ENCODE measurements at places on chromosomes 13 and 19.

- DNase-seq, result no peak
Observed at GRCh38 chr13:57558051-57558467, 73.5 kb upstream of the PCDH17 start.

- DNase-seq, result no peak
Observed at GRCh38 chr19:927780-928401, 2.1 kb downstream of the ARID3A start.

GRCh38 chr13:32022311-32022710 is 9.3 kb upstream of the FRY start:
- DNase-seq, result no peak

- DNase-seq, result no peak
Observed at GRCh38 chr13:103703246-103703645, 637.0 kb upstream of the SLC10A2 start.

- no peak for DNase-seq
Observed at GRCh38 chr19:10384580-10384979, 4.2 kb upstream of the TYK2 start.

DNA sequence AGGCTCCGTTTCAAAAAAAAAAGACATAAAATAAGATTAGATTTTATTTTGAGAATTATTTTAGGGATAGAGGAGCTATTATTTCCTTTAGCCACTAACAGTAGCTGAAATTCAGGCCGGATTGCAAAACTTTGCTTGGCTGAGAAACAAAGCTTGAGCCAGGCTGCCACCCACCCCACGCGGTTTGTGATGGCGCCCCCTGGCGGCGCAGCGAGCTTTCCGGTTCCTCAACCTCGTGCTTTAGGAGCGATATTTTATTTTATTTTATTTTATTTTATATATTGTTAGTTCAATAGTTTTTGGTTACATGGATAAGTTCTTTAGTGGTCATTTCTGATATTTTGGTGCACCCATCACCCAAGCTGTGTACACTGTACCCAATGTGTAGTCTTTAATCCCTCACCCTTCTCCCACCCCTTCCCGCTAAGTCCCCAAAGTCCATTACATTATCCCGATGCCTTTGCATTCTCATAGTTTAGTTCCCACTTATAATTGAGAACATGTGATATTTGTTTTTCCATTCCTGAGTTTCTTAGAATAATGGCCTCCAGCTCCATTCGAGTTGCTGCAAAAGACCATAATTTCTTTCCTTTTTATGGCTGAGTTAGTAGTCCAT is 19.8 kb upstream of the CEACAM4 start:
- DNase-seq, result no peak

DNA sequence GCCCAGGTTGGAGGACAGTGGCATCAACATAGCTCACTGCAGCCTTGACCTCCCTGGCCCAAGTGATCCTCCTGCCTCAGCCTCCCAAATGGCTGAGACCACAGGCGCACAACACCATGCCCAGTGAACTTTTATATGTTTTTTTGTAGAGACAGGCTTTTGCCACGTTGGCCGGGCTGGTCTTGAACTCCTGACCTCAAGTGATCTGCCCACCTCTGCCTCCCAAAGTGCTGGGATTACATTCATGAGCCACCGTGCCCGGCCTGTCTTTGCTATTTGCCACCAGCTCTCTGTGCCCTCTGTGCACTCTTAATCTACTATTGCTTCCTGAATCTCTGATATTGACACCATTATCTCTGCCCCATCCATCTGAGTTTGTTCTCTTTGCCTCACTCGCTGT is 34.3 kb upstream of the LRRC4B start:
- no peak for DNase-seq

DNA sequence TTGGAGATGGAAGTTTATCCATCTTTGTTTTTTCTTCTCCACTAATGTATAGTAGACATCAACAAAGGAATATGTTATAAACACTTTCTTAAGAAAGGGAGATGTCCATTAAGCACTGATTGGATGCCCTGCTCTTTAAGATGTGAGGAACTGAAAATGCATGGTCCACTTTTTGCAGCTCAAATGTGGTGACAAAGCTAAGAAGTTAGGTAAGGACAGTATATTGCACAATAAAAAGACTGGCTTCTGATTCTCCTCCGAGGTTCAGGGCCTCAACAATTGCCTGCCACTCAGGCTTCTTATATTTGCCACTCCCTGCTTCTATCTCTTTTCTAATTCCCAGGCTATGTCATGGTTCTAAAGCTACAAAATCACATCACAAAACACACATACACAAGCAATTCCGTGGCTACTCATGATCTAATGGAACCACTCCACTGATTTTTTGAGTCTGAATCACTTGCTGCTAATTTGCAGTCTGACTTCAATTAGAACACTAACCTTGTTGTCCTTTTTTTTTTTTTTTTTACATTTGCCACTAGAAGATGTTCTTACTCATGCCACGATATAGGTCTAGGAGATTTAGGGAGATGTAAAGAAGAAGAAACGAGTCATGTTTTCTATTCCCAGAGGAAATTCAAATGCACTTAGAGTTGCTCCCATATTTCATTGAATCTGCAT is 29.6 kb upstream of the TNFSF11 start:
- no peak for DNase-seq

- no peak for DNase-seq
Observed at GRCh38 chr19:13163609-13164342, 13.6 kb downstream of the IER2 start.

DNA sequence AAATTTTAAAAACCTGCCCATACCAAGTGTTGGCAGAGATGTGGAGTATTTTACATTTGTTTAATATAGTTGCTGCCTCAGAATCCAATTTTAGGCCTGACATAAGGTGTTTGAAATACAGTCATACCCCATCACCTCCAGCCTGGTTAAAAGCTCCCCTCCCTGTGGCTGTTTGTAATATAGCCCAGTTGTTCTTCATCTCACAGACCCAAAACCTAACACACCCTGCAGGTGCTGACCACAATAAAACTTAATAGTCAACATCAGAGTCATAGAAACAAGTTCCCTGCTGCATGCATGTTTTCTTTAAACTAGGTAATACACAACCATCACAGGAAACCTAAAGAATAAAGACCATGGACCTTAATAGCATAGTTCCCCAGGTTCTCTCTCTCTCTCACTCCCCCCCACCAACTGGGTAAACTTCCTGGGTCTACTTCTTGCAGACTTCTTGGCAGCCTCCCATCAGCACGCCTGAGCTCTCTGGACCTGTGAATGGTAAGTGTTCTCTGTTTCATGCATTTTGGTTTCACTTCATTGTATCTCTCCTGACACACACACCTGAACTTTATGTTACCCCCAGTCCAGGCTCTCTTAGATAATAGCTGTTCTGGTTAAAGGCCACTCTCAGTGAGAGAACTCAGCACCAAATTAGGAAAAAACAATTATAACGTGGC is 1369.9 kb downstream of the EFNB2 start:
- no peak for DNase-seq

DNA sequence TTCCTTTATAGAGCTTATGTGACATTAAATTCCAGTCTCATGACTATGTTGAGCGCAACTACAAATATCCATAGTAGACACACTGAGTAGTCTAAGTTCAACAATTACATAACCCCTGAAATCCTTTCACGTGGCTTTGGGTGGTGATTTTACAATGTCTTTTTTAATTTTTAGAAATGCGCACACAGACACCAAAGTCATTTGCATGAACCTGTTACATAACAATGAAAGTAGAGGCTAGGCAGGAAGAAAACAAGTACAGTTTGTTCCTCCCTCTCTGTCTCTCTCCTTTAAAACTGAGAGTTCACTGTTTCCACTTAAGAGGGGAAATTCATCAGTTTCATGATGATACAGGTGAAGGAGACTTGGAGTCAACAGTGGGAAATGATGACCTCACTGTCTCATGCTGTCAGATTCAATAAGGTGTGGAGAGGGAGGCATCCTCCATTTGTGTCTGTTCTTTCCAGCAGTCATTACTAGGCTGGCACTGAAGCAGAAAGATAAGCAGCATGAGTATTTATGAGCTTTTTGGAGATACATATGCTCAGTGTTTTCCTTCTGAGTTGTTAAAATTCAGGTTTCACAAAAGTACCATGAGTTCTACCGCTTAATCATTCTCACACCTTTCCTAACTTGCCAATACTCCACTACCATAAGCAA is 201.8 kb downstream of the LHFPL6 start:
- DNase-seq, result no peak

DNA sequence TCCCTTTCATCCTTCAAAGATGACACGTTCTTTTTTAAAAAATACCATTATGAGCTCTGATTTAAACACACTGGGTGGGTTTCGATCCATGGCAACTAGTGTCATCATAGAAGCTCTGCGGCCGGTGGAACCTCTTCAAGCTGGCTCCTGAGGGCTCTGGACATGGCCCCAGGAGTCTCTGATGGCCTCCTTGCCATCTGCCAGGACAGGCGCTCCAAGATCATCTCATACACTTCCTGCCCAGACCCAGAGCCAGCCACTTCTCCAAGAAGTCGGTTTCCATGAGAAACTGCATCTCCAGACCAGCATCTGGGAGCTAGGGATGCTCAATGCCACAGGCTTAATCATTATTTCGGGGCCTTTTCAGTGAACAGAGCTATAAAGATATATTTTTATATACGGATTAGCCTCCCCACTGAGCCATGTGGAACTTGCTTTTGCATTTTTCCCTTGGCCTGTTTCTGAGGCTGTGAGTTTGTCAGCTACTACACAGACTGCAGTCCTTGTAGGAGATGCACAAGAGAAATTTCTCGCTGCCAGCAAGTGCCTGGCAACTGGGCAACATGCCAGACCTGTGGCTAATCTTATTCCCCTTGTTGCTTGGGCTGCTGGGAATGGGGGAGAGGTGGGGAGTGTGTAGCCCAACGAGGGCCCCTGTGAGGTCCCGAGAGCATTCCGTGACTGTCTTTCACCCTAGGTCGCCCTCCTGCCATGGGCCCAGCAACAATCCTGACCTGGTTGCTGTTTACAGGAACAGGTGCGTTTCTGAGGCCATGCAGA is 15.9 kb downstream of the SUGP1 start:
- no peak for DNase-seq

DNA sequence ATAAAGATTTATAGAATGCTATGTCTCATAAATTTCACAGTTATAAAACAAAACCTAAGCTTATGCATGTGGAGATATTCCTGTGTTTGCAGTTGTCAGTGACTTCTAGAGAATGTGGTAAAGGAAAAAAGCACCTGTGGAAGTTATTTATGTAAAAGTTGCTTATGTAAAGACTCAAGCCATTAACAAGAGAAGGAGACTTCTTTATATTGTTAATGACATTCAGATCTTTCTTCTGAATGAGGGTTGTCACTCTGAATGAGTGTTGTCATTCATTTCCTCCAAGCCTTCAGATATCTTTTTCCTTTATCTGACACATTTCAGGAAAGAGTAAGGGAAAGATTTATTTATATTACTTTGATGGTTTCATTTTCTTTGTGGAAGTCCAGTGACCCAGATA is 202.6 kb downstream of the TM9SF2 start:
- no peak for DNase-seq

GRCh38 chr19:7883105-7883504 is 5.2 kb upstream of the LRRC8E start:
- DNase-seq, result no peak

DNA sequence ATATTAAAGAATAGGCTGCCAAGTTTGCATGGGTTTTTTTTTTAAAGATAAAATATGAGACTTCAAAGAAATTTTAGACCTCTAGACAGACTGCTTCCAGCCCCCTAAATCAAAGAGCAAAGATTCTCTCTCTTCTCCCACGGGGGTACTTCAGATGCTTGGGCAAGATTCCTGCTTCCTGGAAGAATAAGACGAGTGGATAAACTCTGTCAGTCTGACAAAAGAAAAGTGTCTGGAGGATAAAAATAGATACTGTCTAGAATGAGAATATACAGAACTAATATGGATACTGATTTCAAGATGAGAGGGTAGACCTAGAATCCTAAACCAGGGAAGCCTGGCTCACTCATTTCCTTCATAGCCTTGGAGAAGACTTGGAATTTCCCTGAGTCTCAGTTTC is 435.1 kb downstream of the FOXO1 start:
- DNase-seq, result no peak

DNA sequence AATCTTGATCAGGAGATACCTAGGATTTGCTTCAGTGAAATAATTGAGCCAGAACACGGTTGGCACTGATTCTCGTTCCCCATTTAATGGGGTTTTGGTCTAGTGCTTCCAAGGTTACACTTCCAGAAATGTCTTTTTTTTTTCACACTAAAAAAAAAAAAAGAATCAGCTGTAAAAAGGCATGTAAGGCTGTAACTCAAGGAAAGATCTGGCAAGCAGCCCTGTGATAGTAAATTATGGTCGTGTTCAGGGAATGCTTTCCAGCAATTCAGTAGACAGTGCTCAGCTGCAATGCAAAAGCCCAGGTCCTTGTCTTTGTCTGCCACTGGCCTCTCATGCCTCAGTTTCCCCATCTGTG is 27.2 kb upstream of the NDUFS7 start:
- no peak for DNase-seq

DNA sequence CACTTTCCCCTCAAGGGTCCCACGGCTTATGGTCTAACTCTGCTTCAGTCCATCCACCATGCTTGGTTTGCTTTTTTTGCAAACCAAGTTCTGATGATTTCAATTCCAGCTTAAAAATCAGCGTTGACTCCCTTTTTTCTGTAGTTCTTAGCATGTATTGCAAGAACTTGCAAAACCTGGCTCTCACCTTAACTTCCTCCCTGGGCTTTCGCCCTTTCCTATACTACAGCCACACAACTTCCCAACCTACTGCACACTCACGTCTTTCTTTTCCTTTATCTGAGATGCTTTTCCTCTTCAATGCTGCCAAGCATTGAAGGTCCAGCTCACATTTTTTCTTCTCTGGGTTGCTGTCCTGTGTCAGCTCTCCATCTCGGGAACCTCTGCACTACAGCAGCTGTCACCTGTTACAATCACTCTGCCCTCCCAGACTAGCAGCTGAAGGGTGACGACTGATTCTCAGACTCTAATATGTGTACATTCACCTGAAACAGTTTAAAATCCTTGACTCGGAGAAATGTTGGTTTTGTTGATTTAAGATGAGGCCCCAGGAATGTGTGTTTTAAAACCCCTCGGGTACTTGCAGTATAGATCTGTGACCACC is 143.7 kb downstream of the FREM2 start:
- no peak for DNase-seq

DNA sequence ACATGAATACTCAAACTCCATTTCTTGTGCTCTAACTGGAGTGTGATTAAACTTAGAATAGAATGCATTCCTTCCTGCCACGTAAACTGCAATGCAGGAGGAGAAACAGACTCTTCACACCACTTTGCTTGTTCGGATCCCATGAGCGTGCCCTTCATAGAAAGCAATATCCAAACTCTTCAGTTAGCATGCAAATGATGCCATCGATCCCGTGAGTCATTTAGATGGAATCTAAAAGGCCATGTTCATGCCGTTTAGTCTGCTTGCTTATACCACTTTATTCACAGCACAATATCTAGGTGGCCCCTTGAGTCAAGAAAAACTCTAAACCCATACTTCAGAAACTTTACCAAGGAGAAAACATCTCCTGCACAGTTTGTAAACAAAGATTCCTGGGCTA is 225.8 kb downstream of the OXGR1 start:
- DNase-seq, result no peak

DNA sequence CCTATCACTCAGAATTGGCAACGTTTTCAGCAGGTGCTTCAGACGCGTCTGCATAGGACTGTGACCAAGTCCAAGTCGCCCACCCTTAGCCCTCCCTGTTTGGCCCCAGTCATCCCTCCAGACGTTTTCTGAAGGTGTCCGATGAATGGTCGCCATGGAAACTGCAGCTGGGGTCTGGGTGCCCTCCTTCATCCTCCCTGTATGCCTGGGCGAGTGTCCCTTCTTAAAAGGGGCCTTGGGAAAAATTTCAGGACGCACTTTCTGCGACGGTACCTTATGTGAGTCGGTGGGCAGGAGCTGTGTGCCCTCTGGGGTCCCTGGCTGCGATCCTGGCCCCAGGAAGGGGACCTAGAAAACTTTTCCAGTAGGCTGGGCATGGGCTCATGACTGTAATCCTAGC is 25.1 kb downstream of the MAN2B1 start:
- DNase-seq, result no peak

GRCh38 chr13:60620611-60621395 is 223.8 kb downstream of the TDRD3 start:
- DNase-seq, result no peak
